ENCODE measurements at places on chromosomes 3 and 15. TPM values are rescaled to one million over a fixed set of nuclear protein-coding genes. Genes with fewer than 3 reads are reported as not detected.

SERPINI2 gene
- 0.23 TPM for total RNA-seq

P3H2 gene
- 11.4 TPM for total RNA-seq

SMAD6 gene
- total RNA-seq, result 50.5 TPM

SELENOS gene
- 74.7 TPM for total RNA-seq

NCK1 gene
- total RNA-seq, result 27.6 TPM

SNTN gene
- not detected for total RNA-seq

ANO10 gene
- total RNA-seq, result 46.6 TPM

NR2E3 gene
- 3.0 TPM for total RNA-seq

AGBL1 gene
- total RNA-seq, result not detected

CHMP2B gene
- total RNA-seq, result 54.0 TPM

CIB2 gene
- total RNA-seq, result 4.0 TPM

ZNF660 gene
- total RNA-seq, result 5.6 TPM

CLDN1 gene
- total RNA-seq, result 38.2 TPM

NSUN3 gene
- total RNA-seq, result 14.2 TPM

- no peak for DNase-seq
Measured at GRCh38 chr3:175111036-175111435, 251.9 kb downstream of the NAALADL2 start.

DNA sequence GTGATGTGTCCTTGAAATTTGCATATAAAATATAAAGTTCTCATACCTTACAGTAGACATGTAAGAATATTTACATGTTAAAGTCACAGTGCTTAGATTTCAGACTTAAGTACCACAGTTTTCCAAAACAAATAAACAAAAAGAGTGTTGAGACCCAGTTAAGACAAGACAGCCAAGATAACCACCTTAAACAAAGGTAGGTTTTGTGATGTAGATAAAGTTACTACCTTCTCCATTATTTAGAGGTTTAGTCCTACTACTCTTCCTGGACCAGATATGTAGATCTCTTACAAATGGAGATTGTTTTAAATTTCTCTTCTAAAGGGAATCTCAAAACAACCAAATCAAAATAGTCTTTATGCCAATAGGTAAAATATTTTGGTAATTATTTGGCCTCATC lies 15.7 kb downstream of the OR5H15 start:
- DNase-seq, result no peak

GRCh38 chr15:74841891-74842373 lies 1.0 kb downstream of the ULK3 start:
- no peak for DNase-seq

- no peak for DNase-seq
Measured at GRCh38 chr15:33912326-33912725, 56.0 kb upstream of the CHRM5 start.

DNA sequence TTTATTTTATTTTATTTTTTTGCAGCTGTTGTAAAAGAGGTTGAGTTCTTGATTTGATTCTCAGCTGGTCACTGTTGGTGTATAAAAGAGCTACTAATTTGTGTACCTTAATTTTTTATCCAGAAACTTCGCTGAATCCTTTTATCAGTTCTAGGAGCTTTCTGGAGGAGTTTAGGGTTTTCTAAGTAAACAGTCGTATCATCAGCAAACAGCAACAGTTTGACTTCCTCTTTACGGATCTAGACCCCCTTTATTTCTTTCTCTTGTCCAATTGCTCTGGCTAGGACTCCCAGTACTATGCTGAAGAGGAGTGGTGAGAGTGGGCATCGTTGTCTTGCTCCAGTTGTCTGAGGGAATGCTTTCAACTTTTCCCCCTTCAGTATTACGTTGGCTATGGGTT lies 165.8 kb upstream of the KCNMB2 start:
- no peak for DNase-seq

DNA sequence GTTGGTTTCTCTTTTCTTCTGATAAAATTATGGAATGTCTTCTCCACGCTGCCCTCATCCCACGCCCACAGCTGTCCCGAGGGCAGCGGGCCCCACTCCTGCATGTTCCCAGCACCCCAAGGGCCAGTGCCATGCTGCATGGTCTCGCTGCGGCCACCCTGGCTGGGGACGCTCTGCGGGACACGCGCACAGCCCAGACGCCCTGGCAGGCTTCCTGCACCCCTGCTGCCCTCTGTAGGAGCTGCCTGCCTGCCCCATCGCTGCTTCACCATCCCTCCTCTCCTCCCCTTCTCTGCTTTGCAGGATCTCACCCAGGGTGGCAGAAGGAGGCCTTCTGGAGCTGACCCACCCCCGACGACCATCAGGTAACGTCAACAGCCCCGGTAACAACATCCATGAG lies 22.8 kb downstream of the SLC6A1 start:
- DNase-seq, result no peak

DNA sequence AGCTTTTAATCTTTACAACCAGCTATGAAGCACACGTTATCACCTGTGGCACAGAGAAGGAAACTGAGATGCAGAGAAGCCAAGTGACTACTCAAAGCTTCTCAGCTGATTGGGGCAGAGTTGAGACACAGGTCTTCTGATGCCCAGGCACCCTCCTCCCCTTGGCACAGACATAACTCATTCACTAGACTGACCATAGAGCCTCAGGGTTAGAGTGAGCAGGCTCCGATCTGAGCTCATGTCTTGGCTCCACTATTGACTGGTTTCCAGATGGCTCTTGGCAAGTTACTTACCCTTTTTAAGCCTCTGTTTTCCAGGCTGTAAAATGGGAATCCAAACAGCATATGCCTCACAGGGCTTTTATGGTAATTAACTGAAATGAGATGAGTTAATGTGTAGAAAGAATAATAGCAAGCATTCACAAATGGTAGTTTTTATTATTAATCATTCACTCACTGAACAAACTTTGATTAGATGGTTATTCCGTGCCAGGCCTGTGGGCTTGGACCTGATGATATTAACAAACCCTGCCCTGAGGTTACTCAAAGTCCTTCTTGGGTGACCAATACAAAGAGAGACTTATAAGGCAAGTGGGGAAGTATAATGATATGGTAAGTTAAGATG lies 184.3 kb downstream of the ANXA2 start:
- DNase-seq, result peak; percentile 19

GRCh38 chr3:12522721-12523120 lies 22.6 kb downstream of the MKRN2OS start:
- DNase-seq, result peak; percentile 29

DNA sequence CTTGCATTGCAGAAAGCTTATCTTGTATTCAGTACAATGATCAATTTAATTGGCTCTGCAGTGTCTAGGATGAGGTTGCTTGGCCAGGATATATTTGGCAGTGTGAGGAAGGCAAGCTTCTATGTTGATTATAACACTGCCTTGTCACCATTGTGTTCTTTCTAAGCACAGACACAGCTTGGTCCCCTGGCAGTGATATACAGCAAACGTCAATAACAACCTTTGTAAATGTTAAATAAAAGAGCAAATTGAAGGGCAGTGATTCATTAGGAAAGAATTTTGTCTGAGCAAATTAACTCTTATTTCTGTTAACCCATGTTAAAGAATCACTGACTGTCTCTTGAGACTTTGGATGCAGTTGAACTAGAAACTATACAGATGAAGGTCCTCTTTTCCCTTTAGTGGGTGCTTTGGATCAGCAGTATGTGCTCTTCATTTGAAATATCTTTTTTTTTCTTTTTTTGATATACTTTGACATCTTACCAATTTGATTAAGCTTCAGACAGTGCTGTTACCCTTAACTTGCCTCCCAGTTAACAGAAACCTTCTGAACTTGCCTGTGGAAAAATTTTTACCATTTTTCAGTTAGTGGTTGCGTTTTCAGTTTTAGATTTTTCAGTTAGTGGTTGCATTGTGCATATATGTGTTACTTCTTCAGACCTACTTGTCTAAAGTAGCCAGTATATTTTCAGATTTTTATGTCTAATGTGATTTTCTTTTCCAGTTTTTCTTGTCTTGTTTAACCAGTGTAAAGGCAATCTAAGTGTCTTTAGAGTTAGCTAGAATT lies 199.8 kb downstream of the TCF12 start:
- DNase-seq, result peak; percentile 56

GRCh38 chr3:177946936-177947335 lies 589.3 kb upstream of the KCNMB2 start:
- no peak for DNase-seq

DNA sequence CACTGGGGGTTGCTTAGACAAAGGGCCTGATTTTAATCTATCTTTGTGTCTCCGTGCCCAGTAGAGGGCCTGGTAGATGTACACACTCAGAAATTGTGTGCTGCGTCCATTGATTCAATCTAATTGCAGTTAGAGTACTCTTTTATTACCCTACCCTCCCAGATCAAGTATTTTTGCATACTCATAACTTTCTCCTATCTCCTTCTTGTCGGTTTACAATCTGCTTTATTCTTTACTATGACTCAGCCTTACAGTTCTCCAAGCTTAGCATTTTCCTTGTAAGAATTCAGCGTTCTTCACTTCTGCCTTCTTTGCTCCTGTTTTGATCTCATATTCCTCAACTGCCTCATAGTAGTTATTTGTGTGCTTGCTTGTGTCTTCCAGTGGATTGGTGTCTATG lies 124.5 kb upstream of the ARRDC4 start:
- DNase-seq, result no peak

DNA sequence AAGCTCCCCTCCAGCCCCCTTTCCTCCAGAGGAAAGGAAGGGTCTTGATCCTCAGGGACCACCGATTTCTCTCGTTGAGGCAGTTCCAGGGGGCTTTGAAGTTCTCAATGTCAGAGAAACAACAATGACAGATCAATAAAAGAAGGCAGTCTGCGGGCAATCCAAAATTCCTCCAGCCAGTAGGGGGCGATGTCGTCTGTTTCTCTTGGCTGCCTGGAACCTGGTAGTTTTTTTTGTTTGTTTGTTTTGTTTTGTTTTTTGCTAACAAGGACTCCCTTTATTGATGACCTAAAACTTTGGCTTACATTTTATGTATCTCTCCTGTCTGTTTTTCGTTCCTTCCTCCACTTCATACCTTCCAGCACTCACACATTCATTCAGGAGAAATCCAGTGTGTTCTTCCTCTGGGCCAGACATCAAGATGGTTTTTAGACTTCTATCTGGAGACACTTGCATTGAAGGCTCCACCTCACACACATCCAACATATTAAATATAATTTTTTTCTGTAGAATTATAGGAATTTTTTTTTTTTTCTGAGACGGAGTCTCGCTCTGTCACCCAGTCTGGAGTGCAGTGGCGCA lies 276.6 kb downstream of the RPLP1 start:
- peak; percentile 40 for DNase-seq

GRCh38 chr3:88113311-88114162 lies 36.2 kb upstream of the C3orf38 start:
- peak; percentile 69 for DNase-seq

DNA sequence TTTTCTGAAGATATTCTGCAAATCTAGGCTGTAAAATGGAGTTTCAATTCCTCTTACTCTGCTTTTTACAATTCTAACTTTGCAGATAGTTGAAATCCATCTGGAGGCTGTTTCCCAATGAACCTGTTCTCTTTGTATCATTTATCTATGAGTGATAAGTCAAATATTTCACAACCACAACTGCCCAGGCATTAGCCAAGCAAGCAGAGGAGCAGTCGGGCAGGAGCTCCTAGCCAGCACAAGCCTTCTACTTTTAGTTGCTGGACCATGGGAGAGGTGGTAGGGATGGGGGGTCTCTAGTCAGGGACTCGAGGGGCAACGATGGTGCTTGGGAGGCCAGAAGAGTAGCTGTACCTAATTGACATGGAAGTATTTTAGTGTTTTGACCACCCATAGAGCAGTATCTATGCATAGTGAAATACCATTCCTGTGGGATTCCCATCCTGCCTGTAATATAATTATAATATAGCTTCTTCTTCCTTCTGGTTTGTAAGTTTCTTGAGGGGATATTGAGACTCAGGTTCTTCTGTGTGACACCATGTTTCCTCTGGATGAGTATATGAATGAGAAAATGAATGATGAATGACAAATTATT lies 353.5 kb upstream of the IL12A start:
- no peak for DNase-seq

GRCh38 chr3:98580401-98581386 lies 12.7 kb downstream of the CPOX start:
- no peak for DNase-seq

GRCh38 chr3:184380185-184380626 lies 352 bp downstream of the CHRD start:
- DNase-seq, result no peak

DNA sequence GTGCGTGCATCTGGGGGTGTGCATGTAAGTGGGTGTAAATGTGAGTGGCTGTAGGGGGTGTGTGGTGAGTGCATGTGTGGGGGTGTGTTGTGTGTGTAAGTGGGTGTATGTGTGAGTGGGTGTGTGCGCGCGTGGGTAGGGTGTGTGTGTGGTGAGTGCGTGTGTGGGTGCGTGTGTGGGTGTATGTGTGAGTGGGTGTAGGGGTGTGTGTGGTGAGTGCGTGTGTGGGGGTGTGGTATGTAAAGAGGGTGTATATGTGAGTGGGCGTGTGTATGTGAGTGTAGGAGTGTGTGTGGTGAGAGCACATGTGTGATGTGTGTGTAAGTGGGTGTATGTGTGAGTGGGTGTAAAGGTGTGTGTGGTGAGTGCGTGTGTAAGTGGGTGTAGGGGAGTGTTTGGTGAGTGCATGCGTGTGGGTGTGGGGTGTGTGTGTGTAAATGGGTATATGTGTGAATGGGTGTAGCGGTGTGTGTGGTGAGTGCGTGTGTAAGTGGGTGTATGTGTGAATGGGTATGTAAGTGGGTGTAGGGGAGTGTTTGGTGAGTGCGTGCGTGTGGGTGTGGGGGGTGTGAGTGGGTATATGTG lies 916 bp upstream of the CPN2 start:
- no peak for DNase-seq

DNA sequence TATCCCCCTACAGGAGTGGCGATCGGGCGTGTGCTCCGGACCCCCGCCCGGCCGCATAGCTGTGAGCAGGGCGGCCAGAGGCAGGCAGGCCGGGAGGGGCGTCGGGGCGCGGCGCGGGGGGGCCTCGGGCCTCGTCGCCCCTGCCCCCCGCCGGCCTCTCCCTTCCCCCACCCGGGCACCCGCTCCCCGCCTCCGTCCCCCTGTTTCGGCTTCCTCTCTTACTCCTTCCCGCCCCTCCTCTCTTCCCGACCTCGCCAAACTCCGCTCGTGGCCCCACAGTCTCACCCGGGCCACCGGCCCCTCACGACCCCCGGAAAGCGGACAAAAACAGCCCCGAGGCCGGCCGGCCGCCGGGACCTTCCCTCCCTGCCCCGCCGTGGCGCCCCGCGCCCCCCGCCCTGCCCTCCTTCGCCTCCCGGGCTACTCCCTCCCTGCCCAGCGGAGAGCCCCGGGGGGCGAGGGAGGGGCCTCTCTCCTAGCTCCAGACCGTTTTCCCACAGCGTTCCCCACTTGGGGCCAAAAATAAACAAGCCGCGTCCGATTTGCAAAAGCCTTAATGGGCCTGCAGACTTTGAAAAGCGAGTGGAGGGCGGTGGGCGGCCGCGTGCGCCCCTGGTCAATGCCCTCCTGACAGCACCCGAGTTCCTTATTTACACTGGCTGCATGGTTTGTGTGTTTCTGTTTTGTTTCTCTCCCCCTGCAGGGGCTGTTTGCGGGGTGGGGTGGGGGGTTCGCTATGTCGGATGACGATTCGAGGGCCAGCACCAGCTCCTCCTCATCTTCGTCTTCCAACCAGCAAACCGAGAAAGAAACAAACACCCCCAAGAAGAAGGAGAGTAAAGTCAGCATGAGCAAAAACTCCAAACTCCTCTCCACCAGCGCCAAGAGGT lies 1.0 kb downstream of the UBE2E1 start:
- no peak for DNase-seq

- no peak for DNase-seq
Measured at GRCh38 chr3:172135185-172135584, 95.8 kb downstream of the FNDC3B start.
